ENCODE measurements at places on chromosomes 4 and X.

- DNase-seq = no peak
Observed at GRCh38 chrX:87167841-87168240, 349.8 kb upstream of the KLHL4 start.

DNA sequence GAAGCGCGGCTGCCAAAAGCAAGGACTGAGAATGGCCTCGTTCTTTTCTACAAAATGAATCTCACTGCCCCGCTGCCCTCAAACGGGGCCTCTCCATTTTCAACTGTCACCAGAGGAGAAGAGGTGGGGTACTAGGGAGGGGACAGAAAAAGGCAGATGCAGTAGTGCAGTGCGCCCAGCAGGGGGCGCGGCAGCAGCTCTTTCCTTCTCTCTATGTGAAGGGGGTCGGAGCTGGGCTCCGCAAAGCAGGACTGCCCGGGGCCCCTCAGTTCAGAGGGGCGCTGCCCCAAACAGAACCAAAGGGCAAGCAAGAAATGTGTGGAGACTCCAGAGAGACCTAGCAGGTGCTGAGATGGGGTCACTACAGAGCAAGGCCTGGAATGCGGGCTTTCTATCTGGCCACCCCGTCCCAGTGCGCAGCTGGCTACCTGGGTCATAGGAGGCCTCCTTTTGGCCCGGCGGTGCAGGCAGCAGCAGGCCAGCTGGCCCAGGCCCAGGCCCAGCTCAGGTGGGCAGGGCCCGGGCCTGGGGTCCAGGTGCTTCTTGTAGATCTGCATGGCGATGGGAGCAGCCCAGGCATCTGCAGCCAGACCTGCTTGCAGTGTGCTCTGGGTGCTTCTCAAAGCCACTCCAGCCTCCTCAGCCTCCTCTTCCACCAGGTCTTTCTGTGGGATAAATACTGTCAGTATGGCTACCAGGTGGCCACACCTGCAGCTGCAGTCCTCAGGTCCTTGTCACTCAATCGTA, 5.9 kb downstream of the IRAK1 start:
- peak; percentile 46 for DNase-seq

- DNase-seq = no peak
Observed at GRCh38 chr4:174856926-174857800, 28.1 kb upstream of the GLRA3 start.

- DNase-seq = no peak
Observed at GRCh38 chr4:183921335-183921734, 16.2 kb downstream of the STOX2 start.

DNA sequence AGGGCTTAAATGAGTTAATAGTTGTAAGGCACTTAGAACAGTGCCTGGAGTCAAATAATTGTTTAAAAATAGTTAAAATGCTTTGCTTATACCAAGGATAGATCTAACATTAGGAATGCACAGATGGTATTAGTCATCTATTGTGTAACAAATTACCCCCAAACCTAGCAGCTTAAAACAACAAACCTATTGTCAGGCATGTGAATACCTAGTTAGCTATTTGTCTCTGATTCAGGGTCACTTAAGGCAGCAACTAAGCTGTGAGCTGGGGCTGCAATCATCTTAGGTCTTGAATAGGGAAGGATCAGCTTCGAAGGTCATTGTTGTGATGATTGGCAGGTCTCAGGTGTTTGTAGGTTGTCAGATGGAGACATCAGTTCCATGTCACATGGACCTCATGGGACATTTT, 42.4 kb upstream of the AGA start:
- no peak for DNase-seq

GRCh38 chr4:177986236-177986635, 544.0 kb upstream of the AGA start:
- DNase-seq = no peak

Measured in naive B cell (primary cell).